Gastroesophageal sphincter (tissue), 4 donors: ENCODE measurements at places on chromosomes 6 and 20. TPM values are rescaled to one million over a fixed set of nuclear protein-coding genes. Genes with fewer than 3 reads are reported as not detected.
A peak's percentile ranks its signal among the peaks of the same experiment; 100 is the strongest.

Gene NKX2-2
- total RNA-seq = not detected

Gene CNPY3
- 36.1 TPM for total RNA-seq

Gene REM1
- 6.5 TPM for total RNA-seq

- peak; percentile 58 for ATAC-seq
These were observed 9.0 kb downstream of the ADA start for GRCh38 chr20:44642203-44643153.

- no peak for ATAC-seq
These were observed 40.1 kb upstream of the SLC23A2 start for GRCh38 chr20:5041433-5041832.

- no peak for ATAC-seq
These were observed 7.9 kb upstream of the FAM210B start for GRCh38 chr20:56350842-56351241.
